ENCODE measurements at places on chromosomes 1 and 21.

DNA sequence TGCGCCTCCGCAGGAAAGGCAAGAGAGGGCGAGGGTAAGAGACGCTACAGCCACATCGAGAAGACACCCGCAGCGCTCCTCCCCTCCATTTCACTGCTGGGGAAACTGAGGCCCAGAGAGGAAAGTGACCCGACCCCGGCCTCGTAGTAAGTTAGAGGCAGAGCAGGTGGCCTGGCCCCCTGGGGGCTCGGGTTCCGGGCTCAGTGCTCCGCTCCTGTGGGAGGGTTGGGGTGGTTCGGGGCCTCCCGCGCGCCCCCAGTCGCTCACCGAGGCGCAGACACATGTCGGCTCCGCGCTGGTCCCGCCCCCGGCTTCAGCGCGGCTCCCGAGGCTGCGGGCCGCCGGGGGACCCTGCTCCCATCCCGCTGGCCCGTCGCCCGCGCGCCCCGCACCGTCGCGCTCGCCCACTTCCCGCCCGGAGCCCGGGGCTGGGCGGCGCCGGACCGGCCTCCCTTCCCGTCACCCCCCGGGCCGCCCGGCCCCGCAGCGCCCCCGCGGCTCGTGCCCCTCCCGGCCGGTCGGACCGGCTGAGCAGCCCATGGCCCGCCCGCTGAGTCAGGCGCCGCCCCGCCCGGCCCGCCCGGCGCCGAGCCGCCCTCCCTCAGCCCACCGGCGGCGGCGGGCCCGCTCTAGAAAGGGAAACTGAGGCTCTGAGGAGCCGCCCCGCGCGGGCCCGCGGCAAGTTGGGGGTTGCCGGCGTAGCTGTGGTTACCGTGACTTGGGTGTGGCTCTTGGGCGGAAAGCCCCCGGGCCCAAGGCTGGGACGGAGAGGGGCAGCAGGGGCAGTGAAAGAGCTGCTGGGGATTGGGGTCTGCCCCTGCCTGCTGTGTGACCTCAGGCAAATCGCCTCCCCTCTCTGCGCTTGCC is at the start of gene TMEM54:
Gene TMEM54 (minus strand): TSS at position 434 of the 867 bp plus-strand sequence. CDS start 151 bp downstream, at position 283.
- DNase-seq, result no peak

GRCh38 chr1:163842571-163842970 is 520.8 kb downstream of the NUF2 start:
- DNase-seq, result no peak

DNA sequence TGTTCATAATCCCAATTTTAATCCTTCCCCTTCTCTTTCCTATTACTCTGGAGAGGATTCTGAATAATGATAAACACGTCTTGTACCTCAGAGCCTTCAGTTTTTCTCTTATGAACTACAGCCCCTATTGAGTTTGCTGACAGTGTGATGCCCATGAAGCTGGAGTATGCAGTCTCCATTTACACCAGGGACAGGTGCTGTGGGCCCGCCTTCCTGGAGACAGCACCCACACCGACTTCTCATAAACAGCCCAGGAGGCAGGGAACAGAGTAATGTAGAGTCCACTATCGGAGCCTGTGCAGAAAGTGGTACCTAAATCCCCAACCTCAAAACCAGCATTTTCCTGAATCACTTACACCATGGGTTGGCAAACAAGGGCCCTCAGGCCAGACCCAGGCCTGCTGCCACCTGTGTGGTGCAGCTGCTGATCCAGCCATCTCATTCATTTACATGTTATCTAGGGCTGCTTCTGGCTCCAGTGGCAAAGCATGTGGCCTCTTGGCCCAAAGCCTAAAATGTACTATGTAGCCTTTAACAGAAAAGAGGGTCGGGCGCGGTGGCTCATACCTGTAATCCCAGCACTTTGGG is 95.1 kb upstream of the KRTAP19-8 start:
- DNase-seq, result no peak

GRCh38 chr1:43422995-43423671 is 30.6 kb downstream of the HYI start:
- no peak for DNase-seq

DNA sequence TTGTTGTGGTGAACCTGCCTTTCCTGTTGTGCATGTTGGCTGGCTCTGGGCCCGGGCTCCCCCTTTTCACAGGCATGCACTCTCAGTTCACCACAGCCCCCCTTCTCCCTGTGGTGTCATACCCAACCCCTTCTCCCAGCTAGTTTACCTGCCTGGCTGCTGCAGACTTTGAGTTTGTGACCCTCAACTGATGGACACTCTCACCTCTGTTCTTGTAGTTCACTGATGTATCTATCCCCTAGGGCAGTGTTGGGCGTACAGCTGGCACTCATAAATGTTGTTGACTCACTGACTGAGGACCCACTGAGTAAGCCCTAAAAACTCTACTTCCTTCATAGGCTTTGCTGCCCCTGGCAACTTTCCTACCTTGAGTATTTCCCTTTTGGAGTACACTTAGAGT is 54.9 kb downstream of the WDR64 start:
- no peak for DNase-seq

- no peak for DNase-seq
These were observed 57.4 kb downstream of the ZNF648 start for GRCh38 chr1:182003953-182004586.

Measured in stimulated activated CD8-positive, alpha-beta memory T cell treated with anti-CD3 and anti-CD28 coated beads, Interleukin-4, amount 100 ng/mL, for 1 hour (primary cell).